ENCODE measurements at places on chromosomes 2 and 18.

DNA sequence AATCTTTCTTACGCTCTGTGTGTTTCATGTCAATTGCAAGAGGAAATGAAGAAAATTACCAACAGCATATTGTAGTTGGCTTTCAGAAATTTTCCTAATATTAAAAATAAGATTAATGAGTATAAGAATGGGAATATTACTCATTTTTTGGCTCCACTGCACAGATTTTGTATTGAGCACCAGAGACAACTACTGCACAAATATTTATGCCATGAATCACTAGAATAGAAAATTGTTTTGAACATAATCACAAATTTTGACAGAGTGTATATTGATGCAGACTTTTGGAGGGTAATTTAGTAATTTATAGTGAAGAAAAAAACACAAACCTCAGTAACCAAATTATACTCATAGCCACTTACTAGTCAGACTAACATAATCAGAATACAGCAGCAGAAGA lies 118.3 kb downstream of the DOK6 start:
- no peak for DNase-seq

- DNase-seq, result no peak
Observed at GRCh38 chr2:23904215-23904614, 22.7 kb downstream of the ATAD2B start.

DNA sequence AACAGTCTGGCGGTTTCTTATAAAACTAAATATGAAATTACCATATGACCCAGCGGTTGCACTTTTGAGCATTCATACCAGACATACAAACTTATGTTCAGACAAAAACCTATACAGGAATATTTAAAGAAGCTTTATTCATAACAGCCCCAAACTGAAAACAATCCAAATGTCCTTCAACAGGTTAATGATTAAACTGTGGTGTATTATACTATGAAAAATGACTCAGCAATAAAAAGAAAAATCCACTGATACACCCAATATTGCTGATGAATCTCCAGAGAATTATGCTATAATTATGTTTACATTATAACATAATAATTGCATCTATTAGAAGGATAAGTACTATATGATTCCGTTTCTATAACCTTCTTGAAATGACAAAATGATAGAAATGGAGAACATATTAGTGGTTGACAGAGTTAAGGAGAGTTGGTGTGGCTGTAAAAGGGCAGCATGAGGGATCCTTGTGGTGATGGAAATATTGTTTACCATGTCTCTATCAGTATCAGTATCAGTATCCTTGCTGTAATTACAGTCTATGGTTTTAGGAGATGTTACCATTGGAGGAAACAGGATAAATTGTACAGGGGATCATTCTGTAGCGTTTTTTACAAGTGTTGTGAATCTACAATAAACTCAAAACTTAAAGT lies 127.1 kb downstream of the DSC3 start:
- no peak for DNase-seq

DNA sequence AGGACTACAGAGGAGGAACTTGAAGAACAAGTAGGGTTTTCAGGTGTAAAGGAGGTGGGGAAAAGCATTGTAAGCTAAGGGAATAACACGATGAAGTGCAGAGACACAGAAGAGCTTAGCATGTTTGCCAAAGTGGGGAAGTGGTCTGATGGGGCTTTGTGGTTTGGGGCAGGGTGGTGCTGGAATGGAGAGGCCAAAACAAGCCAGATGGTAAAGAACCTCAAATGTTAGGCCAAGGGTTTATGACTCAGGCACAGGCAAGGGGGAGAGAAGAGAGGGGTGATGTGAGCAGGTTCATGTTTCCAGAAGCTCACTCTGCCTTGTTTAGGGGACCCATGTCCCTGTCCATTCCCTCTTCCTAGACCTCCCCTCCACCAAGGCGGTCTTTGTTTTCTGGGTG lies 104.5 kb upstream of the YWHAQ start:
- DNase-seq, result no peak

DNA sequence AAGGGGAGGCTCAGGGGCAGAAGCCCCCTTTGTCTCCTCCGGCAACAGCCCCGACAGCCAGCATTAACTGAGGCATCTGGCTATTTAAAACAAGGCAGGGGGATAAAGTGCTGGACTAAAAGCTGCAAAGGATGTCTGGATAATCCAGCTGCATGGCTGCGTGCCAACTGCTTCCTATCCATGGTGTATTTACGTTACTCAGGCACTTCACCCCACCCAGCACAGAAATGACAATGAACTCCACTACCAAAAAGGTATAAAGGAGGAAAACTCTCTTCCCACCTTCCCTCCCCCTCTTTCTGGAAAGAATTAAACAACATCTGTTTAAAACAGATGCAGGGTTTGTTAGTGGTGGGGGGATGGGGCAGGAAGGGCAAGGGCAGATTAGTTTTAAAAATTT lies 82.5 kb downstream of the SPRED2 start:
- no peak for DNase-seq

GRCh38 chr2:134372141-134372540 lies 118.3 kb downstream of the MGAT5 start:
- DNase-seq, result no peak

DNA sequence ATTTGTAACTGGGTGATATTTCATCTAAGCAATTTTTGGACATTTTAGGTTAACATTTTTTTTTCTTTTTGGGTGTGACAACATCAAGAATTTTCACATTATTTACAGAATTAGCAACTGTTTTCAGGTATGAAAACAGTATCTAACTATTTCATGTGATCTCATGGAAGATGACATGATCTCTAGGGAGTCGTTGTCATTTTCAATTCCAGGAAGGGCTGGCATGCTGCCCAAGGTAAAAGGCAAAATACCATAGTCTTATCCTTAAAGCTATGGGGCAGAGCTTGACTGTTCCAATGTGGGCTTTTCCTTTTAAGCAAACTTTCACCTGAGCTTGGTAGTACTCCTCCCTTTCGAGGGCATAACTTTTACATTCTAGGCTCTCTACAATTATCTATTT lies 443.7 kb downstream of the DSEL start:
- no peak for DNase-seq

DNA sequence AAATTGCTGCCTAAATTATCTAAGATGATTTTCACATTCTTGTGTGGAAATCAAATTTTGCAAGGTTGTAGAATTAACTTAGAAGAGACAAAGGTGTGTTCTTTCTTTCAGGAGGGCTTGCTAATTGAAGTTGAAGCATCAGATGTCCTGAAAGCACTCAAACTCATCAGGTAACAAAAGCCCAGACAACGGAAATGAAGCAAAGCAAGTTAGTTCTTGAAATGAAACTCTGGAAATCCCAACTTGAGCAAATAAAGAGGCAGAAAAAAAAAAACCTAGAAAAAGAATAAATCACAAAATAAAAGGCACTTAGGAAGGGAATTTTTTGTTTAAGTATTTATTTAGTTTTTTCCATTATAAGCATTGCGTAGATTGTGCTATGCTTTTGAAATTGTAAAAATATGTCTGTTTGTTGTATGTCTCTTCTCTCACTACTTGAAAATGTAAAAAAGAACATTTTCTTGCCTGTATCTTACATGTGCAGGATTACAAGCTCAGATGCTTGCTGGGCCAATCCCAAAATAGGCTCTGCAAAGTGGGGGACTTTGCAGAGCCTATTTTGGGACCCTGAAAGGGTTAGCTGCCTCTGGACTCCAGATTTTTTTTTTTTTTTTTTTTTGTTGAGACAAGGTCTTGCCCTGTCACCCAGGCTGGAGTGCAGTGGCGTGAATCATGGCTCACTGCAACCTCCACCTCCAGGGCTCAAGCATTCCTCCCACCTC lies 46.7 kb downstream of the FAM161A start:
- no peak for DNase-seq

GRCh38 chr18:11750171-11750570 lies 61.1 kb downstream of the GNAL start:
- DNase-seq, result no peak

- DNase-seq, result no peak
Observed at GRCh38 chr2:63537306-63537705, 51.0 kb downstream of the WDPCP start.

GRCh38 chr18:48011926-48012465 lies 81.5 kb upstream of the SMAD2 start:
- no peak for DNase-seq

DNA sequence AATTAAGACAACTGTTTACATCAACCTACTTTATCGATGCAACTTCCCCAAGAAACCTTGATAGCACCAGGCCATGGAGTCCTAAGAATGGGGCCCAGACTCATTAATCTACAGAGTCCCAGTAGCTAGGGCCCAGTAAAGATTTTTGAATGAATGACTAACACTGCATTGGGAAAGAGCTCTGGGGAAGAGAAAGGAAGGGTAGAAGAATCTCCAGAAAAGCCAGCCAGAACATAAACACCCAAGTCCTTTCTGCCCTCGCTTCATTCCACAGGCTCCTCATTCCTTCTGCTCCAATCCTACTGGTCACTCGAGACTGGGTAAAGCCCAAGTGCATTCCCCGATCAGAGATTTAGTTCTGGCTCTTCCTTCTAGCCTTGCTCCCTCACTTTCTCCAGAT lies 44.3 kb downstream of the CYRIA start:
- DNase-seq, result no peak

DNA sequence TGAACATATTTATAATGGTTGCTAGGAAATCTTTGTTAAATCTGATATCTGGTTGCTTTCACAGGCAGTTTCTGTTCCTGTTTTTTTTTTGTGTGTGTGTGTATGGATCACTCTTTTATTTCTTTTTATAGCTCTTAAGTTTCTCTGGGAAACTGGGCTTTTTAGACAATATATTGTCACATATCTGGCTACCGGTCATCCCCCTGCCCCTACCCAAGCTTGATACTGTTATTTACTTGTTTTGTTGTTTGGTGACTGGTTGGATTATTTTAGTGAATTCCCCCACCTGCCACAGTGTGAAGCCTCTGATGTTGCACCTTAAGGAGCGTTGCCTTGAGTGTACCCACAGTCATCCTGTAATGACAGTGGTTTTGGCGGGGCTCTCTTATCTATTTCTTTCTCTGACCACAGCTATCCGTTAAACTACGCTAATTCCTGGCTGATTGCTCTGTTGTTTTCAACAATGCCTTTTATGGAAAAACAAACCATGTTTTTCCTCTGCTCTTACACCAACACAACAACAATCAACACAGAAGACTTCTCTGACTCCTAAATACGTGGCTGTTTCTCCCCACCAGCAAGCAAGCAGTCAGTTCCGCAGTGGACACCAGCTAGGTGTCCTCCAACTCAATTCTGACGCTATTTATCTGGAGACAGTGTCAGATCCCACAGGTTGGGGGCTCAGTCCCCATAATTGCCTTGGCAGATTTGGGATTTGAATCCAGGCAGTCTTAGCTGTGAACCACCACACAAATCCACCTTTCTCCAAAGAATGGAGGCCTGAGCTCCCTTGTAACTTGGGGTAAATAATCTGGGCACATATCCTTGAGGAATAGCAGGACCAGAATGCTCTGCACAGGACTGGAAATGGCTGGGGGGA lies 10.9 kb downstream of the GNLY start:
- no peak for DNase-seq

DNA sequence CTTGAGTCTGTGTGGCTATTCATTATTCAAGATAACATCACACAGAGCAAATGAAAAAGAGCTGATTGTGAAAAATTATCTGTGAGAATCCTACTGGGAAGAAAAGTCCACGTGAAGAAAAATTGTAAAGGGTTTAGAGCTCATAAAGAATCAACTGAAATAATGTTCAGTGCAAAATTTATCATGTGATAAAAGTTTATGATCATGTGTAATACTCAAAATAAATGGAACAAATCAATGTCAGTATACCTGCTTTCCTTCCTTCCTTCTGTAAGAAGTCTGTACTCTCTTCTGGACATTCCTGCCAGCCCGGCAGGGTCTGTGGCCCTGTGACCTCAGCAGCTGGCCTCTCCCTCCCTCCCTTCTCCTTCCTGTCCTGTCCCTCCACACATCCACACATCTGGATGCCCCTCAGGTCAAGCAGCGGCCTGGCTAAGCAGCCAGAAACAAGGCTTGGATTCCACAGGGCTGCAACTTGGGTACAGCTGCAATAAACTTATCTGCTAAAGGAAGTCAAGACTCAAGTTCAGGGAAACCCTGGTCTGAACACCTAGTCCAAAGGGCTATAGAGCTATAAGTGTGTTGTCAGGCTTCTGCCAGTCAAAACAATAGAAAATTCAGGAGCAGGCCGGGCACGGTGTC lies 172.1 kb downstream of the MREG start:
- DNase-seq, result no peak

DNA sequence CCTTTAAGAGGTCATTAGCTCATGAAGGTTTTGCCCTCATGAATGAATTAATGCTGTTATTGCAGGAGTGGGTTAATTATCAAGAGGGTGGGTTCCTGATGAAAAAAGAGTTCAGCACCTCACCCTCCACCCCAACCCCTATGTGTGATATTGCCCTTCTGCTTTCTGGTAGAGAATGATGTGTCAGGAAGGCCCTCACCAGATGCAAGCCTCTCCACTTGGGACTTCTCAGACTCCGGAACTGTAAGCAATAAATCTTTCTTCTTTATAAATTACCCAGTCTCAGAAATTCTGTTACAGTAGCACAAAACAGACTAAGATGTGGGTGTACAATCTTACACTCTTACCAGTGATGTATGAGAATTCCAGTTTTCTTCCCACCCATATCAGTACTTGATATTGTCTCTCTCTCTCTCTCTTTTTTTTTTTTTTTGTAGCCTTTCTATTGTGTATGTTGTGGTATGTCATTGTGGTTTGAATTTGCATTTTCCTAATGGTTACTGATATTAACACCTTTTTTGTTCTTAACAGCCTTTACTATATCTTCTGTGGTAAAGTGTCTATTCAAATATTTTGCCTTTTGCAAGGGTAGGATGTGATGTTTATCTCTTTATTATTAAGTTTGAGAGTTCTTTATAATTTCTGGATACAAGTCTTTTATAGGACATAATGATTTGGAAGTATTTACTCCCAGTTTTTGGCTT lies 10.4 kb upstream of the MAP2 start:
- DNase-seq, result no peak

DNA sequence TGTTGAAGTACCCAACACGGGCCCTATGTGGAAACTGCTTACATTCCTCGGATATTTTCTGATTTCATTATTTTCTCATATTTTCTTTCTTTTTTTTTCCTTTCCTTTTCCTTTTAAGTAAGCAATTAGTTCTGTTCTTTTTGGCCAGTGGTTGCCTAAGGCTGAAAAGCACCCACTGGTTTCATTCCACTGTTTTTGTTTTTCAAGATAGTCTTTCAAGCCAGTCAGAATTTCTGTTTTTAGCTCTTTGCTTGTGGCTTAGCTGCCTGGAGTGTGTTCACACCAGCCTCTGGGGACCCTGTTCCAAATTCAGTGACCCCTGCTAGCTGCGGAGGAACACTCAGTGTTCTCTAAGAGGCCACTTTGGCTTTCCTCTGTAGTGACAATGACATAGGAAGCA lies 73.6 kb downstream of the NRP2 start:
- no peak for DNase-seq

DNA sequence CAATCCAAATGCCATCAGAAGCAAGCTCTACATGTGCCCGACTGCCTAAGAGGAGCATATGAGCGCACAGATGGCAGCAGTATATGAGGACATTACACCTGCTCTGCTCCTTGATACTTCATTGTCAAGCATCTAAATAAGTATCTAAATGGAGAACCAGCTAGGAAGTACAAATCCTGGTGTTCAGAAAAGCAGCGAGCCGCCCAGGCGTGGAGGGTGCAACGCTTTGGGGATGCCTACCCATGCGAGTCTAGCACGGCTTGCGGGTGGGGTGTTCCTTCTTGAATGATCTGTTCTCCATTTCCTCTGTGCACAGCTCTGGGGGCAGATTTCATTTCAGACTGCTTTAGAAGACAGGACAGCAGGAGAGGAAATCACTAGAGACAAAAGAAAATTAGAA lies 63.0 kb upstream of the BCL2L11 start:
- DNase-seq, result no peak
